Stomach (tissue), 19 donors: ENCODE measurements at places on chromosomes 12 and 14.

DNA sequence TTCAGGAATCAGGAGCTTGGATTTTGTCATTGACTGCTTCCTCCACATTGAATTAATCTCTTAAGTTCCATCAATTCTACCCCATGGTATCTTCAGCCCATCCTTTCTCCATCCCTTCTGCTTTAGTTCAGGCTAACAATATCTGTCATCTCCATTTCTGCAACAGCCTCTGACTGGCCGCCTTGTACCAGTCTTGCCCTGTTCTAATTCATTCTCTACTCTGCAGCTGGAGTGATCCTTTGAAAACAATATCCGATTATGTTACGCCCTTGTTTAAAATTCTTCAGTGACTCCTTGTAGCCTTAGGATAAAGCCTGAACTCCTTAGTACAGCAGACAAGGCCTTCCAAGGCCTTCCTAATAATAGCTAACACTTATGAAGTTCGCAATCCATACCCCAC lies 170.2 kb downstream of the ETV6 start:
- no peak for DNase-seq

DNA sequence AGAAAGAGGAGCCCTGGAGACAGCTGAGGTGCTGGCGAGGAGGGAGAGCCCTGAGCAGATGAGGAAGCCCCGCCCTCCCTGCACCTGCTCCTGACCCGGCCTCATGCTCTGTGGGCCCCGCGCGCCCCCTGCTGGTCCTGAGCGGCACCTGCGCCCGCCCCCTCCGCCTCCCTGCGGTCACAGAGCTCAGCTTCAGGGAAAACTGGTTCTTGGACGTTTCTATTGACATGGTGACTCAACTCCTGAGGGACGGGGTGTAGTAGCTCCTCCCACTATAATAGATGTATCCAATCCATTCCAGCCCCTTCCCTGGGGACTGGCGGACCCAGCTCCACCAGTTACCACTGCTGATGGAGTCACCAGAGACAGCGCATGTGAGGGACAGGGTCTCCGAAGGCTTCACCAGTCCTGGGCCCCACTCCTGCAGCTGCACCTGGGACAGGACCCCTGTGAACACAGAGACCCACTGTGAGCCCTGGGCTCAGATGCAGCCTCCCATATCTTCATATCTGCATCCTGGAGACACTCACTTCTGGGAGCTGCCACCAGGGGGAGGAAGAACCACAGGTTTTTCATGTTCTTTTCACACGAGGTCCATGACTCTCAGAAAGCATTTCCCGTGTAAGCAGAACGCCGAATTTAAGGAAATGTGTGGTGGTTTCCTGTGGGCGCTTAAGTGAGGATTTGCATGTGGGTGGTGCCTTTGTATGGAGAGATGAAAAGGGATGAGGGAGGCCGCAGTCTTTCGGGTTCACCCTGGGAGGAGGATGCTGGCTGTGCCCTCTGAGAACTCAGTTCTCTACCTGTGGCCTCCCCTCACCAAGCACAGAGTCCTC lies 1346.4 kb downstream of the TMEM121 start:
- DNase-seq = peak; percentile 93

DNA sequence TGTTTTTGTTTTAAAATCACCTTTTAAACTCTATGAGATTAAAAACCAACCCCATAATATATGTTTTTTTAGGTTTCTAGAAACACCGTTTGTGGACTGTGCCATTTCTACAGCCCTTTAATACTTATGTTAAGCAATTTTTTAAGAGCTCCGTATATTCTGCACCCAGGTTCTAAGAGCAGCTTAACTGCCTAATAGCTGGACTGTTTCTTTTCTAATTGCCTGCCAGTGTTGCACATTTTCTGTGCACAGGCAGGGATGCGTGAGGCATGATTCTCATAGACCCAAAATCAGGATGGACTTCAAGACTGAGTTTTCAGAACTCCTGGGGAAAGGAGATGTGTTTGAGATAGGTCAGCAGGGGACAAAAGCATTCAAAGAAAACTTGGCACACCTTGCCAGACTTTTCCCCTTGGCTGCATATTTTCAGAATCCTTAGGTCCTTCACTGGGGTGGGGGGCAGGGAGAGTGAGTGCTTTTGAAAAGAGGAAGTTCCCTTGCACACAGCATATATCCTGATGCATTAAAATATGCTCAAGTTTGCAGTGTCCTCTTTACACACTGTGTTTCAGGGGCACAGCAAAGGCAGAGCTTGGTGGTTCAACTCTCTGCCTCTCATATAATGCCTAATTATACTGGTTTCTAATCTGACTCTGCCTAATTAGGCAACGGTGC lies 27.9 kb downstream of the TMEM30B start:
- no peak for DNase-seq

DNA sequence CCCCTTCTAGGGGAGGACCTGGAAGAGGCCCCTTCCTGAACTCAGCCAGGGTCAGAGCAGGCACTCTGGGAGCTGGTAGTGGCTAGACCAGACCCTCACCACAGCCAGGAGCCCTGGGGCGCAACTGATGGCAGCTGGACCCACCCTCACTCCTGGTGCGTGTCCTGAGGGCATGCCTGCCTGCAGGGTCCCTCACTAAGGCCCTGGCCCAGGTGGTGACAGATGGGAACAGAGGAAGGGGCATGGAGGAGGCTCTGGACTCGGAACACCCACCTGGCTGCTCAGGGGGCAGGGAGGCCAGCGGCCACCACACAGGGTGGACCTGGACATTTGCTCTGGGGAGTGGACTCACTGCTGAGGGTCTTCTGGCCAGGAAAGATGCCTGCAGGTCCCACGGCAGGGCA lies 342.2 kb upstream of the SFSWAP start:
- no peak for DNase-seq

DNA sequence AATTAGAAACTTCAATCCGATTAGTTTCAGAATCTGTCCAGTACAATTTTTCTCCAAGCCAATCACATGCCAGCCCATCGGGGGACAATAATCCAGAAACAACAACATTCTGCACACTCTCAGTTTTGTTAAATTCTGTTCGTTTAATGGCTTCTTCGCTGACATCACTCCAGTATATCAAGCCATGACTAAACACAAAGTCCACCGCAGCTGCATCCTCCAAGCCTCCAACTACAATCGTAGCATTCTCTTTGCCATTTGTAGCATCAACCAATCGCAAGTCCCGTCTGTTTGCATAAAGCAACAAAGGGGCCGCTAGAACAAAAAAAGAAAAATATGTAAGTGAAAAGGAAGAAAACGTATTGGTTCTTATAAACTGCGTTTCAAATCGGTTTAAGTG lies 22.5 kb downstream of the LRP6 start:
- DNase-seq = peak; percentile 50

DNA sequence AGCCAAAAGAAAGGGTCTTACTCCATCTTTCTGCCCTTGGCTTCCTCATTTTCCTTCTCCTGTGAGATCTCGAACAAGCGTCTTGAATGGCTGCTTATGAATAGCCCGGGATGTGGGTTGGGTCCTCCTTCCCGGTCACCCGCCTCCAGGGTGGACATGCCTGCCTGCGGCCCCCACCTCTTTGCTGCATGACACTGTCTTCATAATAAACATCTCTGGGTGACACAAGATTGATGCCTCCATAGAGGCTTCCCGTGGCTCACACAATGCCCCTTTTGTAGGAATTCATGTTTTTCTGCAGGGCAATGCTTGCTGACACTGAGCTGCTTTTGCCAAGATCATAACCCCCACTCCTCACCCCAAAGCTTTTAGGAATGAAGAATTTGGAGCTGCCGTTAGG lies 125.9 kb downstream of the ZNF664 start:
- DNase-seq = peak; percentile 35

GRCh38 chr14:85273099-85273677 lies 256.8 kb upstream of the FLRT2 start:
- peak; percentile 22 for DNase-seq

DNA sequence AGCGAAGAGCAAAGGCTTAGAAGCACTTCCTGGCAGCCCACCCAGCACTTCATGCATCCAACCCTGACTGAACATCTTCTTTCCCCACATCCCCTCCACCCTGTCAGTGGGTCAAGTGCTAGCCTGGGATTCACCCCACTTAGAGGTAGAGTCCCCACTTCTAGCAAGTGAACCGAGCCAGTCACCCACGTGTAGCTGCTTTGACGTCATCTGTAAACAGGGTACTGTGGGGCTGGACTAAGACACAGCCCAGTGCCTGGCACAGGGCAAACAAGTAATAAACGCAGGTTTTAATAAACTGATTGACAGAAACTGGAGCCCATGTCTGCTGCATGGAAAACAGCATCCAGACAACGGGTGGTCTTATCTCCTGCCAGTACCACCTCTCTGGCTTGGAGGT lies 61.7 kb downstream of the ITPK1 start:
- no peak for DNase-seq

- peak; percentile 93 for DNase-seq
These were observed 2.8 kb upstream of the HOXC8 start for GRCh38 chr12:54005853-54006558.

GRCh38 chr14:77613201-77613600 lies 3.2 kb downstream of the SPTLC2 start:
- no peak for DNase-seq

DNA sequence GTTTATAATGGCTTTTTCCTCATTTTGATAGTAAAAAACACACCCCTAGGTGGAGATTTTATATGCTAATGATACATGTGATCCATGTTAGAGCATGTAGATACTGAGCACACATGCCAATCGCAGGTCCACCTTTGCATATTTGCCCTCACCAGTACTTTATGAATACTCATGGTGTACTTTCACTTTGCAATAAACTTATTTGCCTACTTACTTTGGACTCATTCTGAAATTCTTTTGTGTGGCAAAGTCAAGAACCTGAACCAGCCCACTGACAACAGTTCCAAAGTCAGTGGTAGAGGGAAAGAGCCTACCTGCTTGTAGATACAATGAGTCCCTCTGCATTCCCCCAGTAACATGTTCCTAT lies 58.5 kb upstream of the DHRS4 start:
- DNase-seq = no peak

GRCh38 chr12:89064780-89065179 lies 287.5 kb downstream of the DUSP6 start:
- no peak for DNase-seq

- DNase-seq = no peak
These were observed 191.9 kb upstream of the DIO3 start for GRCh38 chr14:101369194-101369915.

DNA sequence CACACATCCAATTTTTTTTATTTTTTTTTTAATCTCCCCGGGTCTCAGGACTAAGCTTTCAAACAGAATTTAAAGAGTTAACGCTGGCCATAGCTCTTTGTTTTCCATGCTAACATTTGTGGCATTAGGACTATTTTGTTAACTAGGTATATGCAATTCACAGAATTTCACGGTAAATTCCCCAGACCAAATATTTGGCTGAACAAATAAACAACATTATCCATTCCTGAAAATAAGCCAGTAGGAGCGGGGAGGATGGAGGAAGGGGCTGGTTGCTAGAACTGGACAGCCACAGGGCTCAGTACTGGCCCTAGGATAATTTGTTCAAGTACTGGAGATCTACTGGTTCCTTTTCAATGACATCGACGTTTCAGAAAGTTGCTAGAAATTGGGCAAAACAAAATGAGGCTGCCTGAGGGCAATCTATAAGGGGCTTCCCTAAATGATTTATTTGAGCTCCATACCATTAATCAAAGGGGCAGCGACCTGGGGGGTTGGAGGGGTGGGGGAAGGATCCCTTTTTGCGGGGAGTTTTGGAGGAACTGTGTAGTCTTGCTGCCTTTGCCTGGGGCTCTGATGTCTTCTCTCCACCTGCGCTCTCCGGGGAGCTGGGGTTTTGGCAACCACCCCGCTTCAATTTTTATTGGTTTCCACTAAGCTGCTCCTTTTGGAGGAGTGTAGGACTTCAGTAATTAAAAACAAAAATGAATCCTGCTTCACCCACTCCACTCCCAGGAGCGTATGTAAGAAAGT lies 9.0 kb downstream of the BMP4 start:
- no peak for DNase-seq

DNA sequence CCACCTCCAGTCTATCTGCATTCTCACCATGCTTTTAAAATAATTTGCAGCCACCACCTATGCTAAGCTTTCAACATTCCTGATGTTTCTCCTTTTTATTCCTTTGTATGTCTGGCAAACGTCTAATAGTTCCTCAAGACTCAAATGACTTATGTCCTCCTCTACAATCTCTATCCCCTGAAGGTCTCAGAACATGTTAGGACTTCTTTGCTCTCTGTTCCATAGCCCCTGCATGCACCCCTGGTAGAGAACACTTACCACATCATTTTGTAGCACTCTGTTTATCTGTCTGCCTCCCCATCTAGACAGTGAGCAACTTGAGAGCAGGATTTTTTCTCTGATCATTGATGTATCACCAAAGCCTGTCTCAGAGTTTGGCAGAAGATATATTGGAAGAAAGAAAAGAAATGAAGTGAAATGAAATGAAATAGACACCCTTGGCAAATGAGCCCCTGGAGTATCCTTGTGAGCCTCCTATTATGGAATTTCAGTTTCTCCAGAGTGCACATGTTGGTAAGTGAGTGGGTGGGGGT lies 1231.2 kb upstream of the FLRT2 start:
- no peak for DNase-seq

DNA sequence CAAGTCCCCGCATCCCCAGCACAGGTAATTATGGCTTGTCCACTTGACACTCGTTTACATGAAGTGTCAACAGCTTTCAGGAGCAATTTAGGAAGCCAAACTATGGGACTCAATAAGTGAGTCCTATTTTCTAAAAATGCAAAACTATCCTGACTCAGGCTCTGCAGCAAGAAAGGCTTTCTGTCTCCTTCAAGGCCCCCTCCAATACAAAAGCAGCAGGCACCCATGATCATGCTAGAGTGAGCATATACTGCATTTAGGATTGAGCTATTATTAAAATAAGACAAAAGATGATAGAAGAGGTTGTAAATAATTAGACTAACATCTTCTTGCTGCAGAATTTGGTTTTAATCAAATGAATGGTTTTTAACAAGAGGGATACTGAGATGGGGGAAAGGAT lies 3.2 kb downstream of the SIX6 start:
- no peak for DNase-seq

- peak; percentile 79 for DNase-seq
These were observed 11.9 kb upstream of the CIPC start for GRCh38 chr14:77086017-77086727.

GRCh38 chr14:29926701-29927375 lies 809 bp downstream of the PRKD1 start:
- peak; percentile 80 for DNase-seq

GRCh38 chr14:24659916-24660570 lies 26.1 kb upstream of the GZMB start:
- no peak for DNase-seq

GRCh38 chr12:48954841-48955501 lies 2.3 kb downstream of the ARF3 start:
- DNase-seq = no peak

GRCh38 chr12:4700621-4701026 lies 19.6 kb upstream of the GALNT8 start:
- peak; percentile 92 for DNase-seq

- peak; percentile 59 for DNase-seq
These were observed 25.9 kb downstream of the NOC4L start for GRCh38 chr12:132170094-132170636.
